EH (cell line): ENCODE measurements at places on chromosomes 12 and 14.
A peak's percentile ranks its signal among the peaks of the same experiment; 100 is the strongest.

- peak; percentile 95 for DNase-seq
These were observed 65.4 kb downstream of the TAOK3 start for GRCh38 chr12:118307069-118307954.

DNA sequence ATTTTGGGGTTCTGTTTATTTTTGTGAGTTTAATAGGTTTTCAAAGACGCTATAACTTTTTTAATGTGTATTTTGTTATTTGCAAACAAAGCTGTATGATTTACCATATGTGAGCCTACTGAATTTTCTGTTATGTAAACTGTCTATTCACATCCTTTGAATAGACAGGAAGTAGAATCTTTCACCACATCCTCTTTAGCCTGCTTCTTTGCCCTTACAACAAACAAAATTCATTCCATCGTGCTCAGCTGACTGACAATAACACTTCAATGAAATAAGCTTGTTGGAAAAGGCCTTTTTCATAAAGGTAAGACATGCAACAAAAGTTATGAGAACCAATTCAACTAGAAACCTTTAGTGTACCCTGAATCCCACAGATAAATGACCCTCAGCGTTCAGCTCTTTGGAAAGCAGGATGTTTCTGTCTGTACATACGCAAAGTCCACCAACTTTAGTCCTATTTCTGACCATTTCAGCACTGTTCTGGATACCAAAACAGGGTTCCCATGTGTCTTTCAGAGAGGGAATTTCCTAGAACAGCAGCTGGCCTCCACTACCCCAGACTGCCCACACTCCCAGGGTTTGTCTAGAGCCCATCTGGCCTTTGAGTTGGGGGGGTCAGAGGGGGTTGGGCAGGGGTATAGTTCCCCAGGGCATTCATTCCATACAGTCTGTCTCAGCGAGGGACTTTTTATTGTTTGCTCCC is 71.3 kb downstream of the DUSP6 start:
- DNase-seq, result peak; percentile 39

GRCh38 chr14:82047777-82048470 is 514.3 kb upstream of the SEL1L start:
- no peak for DNase-seq

GRCh38 chr14:98593361-98593761 is 678.6 kb downstream of the BCL11B start:
- no peak for DNase-seq
